ENCODE measurements at places on chromosomes 16 and 17.

DNA sequence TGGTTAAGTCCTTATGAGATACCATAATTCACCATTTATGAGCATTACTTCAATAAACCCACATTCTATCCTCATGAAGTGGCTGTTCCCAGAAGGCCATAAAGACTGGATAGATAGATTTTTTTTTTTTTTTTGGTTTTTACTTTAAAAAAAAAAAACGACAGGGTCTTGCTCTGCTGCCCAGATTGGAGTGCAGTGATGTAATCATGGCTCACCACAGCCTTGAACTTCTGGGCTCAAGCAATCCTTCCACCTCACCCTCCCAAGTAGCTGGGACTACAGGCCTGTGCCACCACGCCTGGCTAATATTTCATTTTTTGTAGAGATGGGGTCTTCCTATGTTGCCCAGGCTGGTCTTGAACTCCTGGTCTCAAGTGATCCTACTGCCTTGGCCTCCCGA lies 102.3 kb downstream of the XYLT1 start:
- no peak for DNase-seq

GRCh38 chr17:75755990-75756389 lies 9.0 kb downstream of the GALK1 start:
- no peak for DNase-seq

DNA sequence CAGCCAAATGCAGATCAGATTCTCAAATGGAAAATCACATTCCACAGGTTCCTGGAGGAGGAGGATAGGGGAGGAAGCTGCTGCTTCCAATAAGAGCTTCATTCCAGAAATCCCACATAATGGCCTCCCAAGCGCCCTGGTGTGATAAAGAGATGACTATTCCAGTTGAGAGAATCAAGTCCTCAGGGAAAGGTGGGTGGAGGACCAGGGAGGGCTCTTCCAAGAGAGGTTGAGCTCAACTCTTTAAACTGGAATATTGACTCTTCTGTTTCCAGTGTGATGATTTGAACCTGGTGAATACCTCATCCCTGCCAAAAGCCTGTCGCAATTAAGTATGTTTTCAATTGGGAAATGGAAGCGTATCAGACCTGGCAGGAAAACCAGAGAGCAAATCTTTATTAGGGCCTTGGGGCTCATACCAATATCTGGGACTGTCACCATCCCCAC lies 81.4 kb upstream of the DYNLRB2 start:
- DNase-seq, result peak; percentile 89

- no peak for DNase-seq
These were observed 7.4 kb downstream of the PRKCA start for GRCh38 chr17:66309793-66310192.

- DNase-seq, result no peak
These were observed 69.4 kb upstream of the SMIM36 start for GRCh38 chr17:55580596-55581133.

- no peak for DNase-seq
These were observed 23.0 kb downstream of the ATF7IP2 start for GRCh38 chr16:10408824-10409381.

- DNase-seq, result no peak
These were observed 5.0 kb downstream of the ARL6IP1 start for GRCh38 chr16:18796377-18796776.

GRCh38 chr16:29694384-29695195 lies 15.6 kb downstream of the QPRT start:
- DNase-seq, result peak; percentile 61

DNA sequence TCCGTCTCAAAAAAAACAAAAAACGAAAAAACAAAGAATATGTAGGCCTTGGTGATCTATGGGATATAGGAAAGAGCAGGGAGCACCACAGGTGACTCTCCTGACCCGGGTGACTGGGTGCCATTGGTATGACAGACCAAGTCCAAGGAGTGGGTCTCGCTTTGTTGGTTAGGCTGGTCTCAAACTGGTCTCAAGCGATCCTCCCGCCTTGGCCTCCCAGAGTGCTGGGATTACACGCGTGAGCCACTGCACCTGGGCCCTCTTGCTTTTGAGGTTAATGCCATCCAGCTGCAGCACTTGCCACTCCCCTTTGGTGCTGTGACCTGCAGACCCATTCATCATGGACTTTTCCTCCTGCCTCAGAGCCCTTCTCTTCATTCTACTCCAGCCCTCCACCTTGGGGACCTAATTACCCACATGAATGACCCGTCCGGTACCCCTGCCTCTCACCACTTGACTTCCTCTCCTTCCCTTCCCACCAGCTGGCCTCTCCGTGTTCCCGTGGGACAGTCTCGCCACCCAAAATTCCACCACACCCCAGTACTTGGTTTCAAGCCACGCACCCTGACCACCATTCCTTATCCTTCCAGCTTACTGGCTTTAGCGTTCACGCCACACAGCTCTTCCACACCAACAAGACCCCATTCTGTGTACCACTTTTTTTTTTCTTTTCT lies 3.2 kb upstream of the UBE2G1 start:
- no peak for DNase-seq

- DNase-seq, result no peak
These were observed 1200.0 kb downstream of the CDH11 start for GRCh38 chr16:63921737-63922295.

DNA sequence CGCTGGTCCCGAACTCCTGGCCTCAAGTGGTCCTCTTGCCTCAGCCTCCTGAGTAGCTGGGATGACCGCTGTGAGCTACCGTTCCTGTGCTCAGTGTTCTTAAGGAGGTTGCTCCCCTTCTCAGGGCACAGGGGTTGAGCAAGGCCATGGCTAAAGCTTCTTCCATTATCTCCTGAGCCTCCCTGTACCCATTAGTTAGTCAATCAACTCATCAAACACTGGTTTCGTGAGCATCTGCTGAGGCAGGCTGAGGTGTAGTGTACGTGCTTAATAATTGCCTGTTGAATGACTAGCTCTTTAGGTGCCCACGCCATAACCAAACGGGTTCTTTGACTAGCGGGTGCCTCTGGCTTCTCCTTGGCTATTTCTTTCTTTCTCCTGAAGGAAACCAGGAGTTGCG lies 11.7 kb downstream of the SGCA start:
- DNase-seq, result no peak

DNA sequence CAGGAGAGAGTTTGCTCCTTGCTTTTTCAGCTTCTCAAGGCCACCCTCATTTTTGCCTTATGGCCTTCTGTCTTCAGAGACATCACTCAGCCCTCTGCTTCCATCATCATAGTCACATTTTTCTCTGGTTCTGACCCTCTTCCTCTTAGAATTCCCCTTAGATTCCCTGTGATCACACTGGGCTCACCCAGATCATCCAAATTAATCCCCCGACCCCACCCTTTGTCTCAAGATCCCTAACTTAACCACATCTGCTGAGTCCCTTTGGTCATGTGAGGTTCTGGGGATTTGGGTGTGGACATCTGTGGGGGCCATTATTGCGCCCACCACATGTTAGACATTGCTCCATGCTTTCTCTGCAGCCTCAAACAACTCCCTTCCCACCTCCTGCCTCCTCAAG lies 323.4 kb downstream of the CPPED1 start:
- DNase-seq, result no peak

DNA sequence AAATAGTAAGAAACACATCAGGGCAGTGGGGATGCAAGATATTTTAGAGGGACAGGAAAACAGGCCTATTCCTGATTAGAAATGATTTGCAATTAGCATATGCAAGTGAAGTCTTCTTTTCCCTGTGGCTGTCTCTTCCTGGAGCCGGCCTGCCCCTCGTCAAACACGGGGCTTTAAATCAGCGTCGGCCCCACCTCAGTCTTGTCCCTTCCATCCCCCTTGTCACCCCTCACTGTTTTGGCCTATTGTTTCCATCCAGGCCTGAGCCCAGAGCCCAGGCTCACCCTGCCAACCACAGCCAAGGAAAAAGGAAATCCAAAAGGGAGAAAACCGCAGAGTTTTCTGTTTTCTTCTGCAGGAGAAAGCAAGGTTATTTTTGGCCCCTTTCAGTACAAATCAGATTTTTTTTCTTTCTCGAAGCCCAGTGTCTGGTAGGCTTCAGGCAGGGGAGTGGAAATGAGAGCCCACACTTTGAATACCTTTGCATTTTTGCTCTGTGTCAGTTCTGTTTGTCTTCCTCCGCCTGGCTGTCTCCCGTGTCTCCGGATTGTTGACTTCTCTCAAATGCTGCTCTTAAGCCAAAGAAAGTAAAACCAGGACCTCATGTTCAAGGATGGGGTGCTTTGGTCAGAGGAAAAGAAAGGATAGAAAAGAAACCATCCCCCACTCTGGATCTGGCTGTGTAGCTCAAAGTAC lies 399.9 kb upstream of the CDH11 start:
- DNase-seq, result no peak

GRCh38 chr17:41651625-41652460 lies 27.5 kb upstream of the KRT17 start:
- DNase-seq, result no peak

DNA sequence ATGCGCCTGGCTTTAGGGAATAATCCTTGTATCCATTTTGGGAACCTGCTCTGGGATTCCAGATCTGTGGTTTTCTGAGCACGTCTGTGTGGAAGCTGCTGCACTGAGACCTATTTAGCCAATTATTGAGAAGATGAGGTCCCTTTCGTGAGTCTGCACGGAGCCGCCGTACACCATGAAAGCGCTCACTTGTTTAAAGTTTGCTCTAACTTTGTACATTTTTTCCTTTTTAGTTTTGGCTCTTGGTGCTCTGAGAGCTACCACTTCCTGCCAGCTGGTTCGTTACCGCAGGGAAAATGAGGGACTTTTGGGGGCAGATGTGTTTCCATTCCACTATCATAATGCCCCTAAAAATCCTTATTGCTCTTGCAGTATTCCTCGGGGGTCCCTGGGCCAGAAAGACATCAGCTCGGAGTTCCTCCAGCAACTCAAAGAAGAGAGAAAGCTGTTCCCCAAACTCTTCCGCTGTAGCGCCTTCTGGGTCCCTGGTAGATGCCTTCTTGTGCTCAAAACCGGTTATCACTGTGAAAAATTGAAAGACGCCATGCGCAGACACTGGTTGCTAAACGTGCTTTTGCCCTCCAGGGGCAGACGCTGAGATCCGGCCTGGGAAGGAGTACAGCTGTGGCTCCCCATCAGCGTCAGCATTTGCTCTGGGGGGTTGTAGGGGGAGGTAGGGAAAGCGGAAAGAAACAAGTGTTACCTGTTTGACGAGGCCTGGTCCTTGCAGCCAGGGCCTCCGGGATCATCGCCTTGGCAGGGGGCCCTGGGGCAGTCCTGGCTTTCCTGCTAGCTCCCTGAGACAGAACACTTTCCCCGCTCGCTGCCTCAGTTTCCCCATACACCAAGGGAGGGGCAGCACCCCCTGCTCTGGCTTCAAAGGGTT lies 238.1 kb downstream of the MRTFB start:
- peak; percentile 40 for DNase-seq

- no peak for DNase-seq
These were observed 421 bp downstream of the STAT3 start for GRCh38 chr17:42387661-42388380.

Measured in muscle of back (tissue), 13 donors.